Daoy (cell line): ENCODE measurements at places on chromosomes 4 and X. TPM values are rescaled to one million over a fixed set of nuclear protein-coding genes. Genes with fewer than 3 reads are reported as not detected.
A peak's percentile ranks its signal among the peaks of the same experiment; 100 is the strongest.

DNA sequence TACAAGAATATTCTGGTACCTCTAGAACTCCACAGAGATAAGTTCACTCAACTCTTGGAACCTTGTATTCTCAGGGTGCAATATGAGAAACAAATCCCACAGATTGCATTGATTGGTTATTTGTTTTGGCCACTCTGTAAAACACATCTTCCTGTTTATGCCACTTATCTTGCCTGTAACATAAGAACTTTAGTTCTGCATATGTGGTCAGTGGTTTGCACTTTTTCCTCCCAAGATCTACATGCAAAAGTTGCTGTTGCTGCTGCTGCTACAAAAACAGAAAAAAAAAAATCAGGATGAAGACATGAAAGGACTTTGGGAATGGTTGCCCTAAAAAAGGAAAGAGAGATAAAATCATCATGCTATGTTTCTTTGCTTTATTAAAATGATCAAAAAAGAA is 9.6 kb downstream of the ODAPH start:
- DNase-seq: no peak

DNA sequence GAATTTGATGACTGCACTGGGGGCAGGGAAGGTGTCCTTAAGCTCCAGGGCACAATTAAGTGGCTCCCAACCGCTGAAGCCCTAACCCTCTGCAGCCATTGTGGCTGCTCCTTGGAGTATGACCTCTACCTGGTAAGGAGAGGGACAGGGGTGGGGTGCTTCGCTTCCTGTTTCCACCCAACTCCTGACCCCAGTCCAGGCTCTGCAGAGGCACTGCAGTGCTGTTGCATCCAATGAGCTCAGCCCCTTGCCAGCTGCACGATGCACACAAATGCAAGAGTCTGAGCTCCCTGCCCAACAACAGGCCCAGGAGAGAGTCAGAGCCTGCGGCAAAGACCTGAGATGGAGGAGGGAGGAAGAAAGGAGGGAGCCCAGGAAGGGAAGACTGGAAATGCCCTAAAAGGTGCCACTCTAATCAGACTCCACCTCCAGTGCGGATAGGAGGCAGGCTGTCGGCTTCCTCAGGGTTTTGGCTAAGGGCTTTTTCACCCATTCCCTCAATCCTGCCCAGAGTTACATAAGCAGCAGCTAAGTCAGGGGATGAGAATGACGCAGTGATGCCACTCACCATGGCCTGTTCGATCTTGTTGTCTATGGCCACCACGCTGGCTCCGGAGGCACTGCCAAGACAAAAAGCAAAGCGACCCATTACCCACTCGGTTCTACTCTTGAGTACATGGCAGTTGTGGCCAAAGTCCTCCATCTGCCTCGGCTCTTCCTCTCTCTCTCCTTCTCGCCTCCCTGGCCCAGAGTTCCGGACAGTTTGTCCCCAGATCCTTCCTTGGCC is 60.1 kb downstream of the TSC22D3 start:
- DNase-seq: peak; percentile 10

DNA sequence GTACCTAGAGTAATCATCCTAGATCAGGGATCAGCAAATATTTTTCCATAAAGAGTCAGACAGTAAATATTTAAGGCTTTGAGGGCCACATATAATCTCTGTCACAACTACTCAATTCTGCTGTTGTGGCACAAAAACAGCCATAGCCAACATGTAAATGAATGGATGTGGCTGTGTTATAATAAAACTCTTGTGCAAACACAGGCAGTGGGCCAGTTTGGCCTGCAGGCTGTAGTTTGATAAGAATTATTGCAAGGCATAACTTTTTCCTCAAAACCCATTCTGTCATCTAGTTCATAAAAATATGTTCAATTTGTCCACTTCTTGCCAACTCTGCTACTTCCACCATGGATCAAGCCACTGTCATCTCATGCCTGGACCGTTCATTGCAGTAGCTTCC is 39.4 kb upstream of the SHROOM4 start:
- no peak for DNase-seq

DNA sequence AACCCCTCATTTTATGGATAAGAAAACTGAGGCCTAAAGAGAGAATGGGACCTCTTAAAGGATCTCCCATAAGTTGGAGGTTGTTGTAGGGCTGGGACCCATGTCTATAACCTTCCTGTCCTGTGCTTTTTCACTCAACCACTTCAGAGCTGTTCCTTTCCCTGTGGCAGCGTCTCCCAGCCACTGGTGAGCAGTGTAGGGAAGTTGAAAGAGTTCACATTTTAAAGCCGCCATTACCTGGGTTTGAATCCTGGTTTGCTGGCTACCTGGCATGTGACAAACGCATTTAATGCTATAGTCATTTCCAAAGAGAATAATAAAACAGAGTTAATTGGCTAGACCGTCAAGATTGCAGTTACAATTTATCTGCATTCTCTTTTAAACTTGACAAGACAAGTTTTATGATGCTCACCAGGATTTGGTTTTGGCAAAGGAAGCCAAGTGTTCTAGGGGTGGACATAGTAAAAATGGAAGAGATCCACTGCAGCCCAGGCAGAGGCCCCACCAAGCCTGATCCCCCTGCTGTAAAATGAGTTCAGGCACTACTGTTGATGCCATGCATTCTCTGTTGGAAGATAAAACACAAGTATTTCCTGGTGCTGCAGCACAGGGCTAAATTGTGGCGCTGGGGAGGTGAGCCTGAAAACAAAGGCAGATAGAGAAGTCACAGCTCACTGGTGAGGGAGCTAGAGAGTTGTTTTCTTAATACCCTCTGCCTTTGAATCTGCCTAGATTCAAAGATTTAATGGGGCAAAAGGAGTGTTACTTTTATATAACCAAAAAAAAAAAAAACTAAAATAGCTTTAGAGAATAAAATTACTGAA is 218.7 kb downstream of the NWD2 start:
- DNase-seq: peak; percentile 21

GRCh38 chrX:104254442-104255115 is at the start of gene ESX1:
TSS of gene ESX1 (minus strand) at chrX:104254933. CDS start at chrX:104254849, 84 bp downstream.
- peak; percentile 51 for DNase-seq

GRCh38 chr4:184453365-184454160 is 20.8 kb downstream of the IRF2 start:
- peak; percentile 54 for DNase-seq

- DNase-seq: peak; percentile 43
These were observed 102.1 kb upstream of the AP1S2 start for GRCh38 chrX:15956681-15957080.

The SLC10A4 gene
- 0.23 TPM in 1 of 2 replicates, not detected in the other for total RNA-seq

The HS3ST1 gene
- total RNA-seq: not detected in 2 replicates
